Activated CD4-positive, alpha-beta T cell treated with anti-CD3 and anti-CD28 coated beads for 36 hours (primary cell): ENCODE measurements at places on chromosomes 1 and 21. TPM values are rescaled to one million over a fixed set of nuclear protein-coding genes. Genes with fewer than 3 reads are reported as not detected.

DNA sequence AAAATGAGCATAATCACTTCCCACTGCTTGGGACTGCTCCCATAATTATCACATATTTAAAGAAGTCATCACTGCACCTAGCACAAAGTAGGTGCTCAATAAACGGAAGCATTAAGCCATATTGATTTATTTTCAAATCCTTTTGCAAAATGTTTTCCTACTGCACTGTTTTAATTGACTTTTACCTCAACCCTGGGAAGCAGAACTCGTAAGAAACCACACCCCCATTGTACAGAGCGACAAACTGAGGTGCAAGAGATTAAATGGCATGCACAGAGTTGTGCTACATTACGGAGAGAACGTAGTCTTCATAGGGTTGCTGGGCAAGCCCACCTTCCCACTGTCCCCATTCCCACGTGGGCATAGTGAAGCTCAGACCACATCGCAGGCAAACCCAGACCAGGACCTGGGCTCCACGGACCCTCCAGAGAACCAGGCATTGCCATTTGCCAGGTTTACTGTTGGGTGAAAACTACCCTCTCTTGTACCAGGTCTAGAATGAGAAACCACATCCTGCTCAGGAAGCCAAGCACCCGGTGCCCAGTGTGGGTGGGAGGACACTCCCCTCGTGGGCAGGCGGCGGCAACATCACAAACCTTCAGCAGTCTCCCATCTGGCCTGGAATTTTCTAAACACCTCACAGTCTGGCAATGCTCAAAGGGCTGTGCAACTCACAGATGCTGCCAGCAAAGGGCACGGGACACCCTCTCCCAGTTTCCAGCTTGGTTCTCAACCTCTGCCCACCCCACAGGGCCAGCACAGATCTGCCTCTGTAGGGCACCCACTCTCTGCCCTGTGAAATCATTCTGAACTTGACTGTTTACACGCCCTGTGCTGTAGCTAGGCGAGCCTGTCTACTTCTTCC is 8.2 kb downstream of the IFFO2 start:
- peaks cover 93% of the 10 kb centered on the region for H3K4me1 ChIP-seq
- peak overlapping the region; percentile 92 for H3K27ac ChIP-seq
- DNase-seq: peak; percentile 83
- H3K36me3 ChIP-seq: peaks cover 33% of the 10 kb centered on the region

- no peak overlapping the region for H3K27ac ChIP-seq
- H3K27me3 ChIP-seq: peaks cover 16% of the 10 kb centered on the region
- peaks cover 28% of the 10 kb centered on the region for H3K4me1 ChIP-seq
- H3K36me3 ChIP-seq: no peaks in the 10 kb centered on the region
These were observed 53.7 kb upstream of the DNAJC6 start for GRCh38 chr1:65255656-65256050.

GRCh38 chr1:17768651-17769241 is 13.6 kb downstream of the ACTL8 start:
- peaks cover 7% of the 10 kb centered on the region for H3K27me3 ChIP-seq
- no peak overlapping the region for H3K4me3 ChIP-seq
- no peak for DNase-seq
- H3K4me1 ChIP-seq: no peaks in the 10 kb centered on the region

DNA sequence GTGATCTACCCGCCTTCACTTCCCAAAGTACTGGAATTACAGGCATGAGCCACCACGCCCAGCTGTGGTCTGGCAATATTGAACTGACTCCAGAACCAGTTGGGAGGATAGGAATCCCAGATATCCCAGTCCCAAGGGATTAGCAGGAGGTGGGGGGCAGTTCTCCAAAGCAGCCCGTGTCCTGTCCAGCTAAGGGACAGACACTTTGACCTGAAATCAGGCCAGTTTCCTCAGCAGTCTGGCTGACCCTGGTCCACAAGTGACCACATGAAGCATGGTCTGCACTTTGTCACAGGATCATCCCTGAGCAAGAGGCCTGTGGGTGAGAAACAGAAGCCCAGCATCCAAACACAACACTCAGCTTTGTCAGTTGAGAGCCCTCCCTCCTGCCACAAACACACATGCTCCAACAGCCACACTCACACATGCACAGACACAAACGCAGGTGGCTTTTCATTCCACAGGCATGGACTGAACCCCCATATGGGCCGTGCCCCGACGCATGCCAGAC is 2.7 kb upstream of the FDPS start:
- DNase-seq: no peak
- peaks cover 21% of the 10 kb centered on the region for H3K4me1 ChIP-seq
- H3K27me3 ChIP-seq: no peaks in the 10 kb centered on the region
- H3K36me3 ChIP-seq: peaks cover 16% of the 10 kb centered on the region
- H3K4me3 ChIP-seq: no peak overlapping the region

GRCh38 chr1:184158896-184159681 is 107.6 kb downstream of the TSEN15 start:
- H3K4me1 ChIP-seq: peaks cover 3% of the 10 kb centered on the region
- no peak overlapping the region for H3K4me3 ChIP-seq
- no peak overlapping the region for H3K27ac ChIP-seq

DNA sequence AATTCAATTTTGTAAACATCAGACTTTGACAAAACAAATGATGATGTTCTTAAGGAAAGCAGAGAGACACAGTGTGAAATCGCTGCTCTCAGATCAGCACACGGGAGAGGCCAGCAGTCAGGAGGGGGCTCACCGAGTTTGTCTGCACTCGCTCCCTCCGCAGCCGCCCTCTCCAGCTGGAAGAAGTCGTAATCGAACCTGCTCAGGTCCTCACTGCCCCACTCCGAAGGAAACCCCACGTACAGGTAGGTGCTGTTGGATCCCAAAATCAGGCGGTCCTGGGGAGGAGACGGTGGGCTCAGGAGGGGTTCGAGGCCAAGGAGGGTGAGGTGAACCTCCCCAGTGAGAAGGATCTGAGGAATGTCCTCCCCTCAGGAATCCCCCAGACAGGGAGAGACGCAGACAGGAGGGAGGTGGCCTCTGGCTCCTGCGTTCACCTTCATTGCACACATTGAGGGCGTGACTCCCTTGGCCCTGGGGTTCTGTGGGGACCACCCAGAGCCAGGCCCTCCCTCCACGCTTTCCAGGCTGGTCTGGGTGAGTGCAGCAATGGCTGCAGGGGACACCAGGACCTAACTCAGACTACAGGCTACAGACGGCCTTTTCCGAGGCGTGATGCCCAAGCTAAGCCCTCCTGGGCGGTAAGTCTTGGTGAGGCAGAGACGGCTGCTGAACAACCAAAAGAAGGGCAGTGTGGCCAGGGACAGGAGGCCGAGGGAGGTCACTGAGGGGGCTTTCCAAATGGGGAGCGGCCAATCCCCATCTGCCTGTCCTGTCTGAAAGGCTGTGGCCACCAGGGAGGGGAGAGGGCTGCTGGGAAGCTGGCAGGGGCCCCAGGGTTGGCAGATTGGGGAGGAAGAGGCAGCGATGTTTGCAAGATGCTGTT is 65.5 kb downstream of the SCCPDH start:
- no peak overlapping the region for H3K4me3 ChIP-seq
- peaks cover 2% of the 10 kb centered on the region for H3K36me3 ChIP-seq
- peaks cover 2% of the 10 kb centered on the region for H3K27me3 ChIP-seq
- DNase-seq: no peak
- no peak overlapping the region for H3K27ac ChIP-seq
- H3K4me1 ChIP-seq: peaks cover 10% of the 10 kb centered on the region

- H3K27ac ChIP-seq: no peak overlapping the region
- DNase-seq: no peak
- peaks cover under 1% of the 10 kb centered on the region for H3K27me3 ChIP-seq
- no peak overlapping the region for H3K4me3 ChIP-seq
These were observed 89.2 kb upstream of the DSCAM start for GRCh38 chr21:40936178-40936577.

DNA sequence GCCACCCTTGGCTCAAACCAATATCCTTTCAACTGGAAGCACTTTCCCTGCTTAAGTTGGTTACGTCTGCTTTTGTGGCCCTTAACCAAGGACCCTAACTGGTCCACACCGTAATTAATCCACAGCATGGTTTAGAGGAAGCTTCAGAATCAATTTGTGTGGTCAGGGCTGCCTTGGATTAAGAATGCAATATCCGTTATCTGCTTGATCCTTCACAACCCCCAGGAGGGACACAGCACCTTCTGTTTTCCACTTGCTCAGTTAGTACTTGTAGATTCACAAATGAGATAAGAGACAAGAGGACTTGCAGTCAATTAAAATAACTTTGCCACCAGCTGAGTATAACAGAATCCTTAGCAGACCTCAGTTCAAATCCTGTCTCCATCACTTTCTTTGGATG is 56.9 kb upstream of the LRP8 start:
- peaks cover 3% of the 10 kb centered on the region for H3K4me1 ChIP-seq
- H3K27ac ChIP-seq: no peak overlapping the region
- peaks cover 8% of the 10 kb centered on the region for H3K27me3 ChIP-seq
- no peak for DNase-seq
- no peaks in the 10 kb centered on the region for H3K36me3 ChIP-seq

GRCh38 chr1:84366786-84367185 is 31.5 kb upstream of the DNASE2B start:
- no peaks in the 10 kb centered on the region for H3K27me3 ChIP-seq
- H3K4me3 ChIP-seq: no peak overlapping the region
- H3K36me3 ChIP-seq: no peaks in the 10 kb centered on the region
- DNase-seq: no peak
- H3K4me1 ChIP-seq: peaks cover 10% of the 10 kb centered on the region
- H3K27ac ChIP-seq: no peak overlapping the region

Gene GNB1
- 669 TPM for total RNA-seq

Gene LAPTM5
- 214 TPM for total RNA-seq

Gene RXRG
- 0.16 TPM for total RNA-seq

Gene AADACL3
- total RNA-seq: not detected

Gene RNU1-4
- 1,573 TPM for total RNA-seq

Gene ANGPTL1
- total RNA-seq: not detected

Gene DCDC2B
- total RNA-seq: not detected

Gene COL9A2
- total RNA-seq: 2.5 TPM
